ENCODE measurements at places on chromosomes 7 and 10.

DNA sequence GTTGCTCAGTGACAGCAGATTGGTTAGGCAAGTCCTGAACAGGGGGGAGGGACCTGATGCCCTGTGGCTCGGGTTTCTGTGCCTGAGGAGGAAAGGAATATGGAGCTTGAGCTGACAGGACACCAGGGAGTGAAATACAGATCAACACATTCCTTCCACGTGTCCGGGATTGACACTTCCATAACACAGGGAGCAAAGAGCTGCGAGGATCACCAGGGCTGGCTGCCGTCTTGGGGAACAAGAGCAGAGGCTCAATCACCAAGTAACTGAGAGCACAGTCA, 36.7 kb upstream of the EFCAB10 start:
- no peak for DNase-seq

DNA sequence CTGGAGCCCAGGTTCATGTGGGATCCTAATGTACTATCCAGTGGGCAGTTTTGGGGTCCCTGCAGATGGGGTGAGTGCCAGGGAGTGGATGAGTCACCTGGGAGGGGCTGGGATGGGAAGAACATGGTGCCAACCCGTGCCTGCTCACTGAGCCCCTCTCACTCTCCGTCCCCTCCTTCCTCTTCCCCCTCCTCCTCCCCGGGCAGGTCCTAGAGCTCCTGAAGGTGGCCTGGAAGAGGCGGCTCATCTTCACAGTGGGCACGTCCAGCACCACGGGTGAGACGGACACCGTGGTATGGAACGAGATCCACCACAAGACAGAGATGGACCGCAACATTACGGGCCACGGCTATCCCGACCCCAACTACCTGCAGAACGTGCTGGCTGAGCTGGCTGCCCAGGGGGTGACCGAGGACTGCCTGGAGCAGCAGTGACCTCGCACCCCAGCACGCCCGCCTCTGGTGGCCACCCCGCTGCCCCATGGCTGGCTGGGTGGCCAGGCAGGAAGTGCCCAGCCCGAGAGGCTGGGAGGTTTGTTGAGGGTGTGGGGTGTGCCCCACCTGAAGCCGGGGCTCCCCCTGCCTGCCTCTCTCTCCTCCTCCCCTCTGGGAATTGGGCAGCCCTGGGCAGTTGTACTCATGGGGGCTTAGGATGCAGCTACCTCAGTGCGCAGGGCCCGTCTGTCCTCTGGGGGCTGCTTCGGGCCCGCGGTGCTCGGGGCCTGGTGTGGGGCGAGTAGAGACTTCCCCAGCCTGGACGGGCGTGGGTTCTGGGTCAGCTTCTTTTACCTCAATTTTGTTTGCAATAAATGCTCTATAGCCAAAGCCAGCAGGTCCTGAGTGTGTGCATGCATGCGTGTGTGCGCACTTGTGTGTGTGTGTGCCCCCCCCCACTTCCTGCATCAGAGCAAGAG, 4.9 kb upstream of the UPK3B start:
- no peak for DNase-seq

DNA sequence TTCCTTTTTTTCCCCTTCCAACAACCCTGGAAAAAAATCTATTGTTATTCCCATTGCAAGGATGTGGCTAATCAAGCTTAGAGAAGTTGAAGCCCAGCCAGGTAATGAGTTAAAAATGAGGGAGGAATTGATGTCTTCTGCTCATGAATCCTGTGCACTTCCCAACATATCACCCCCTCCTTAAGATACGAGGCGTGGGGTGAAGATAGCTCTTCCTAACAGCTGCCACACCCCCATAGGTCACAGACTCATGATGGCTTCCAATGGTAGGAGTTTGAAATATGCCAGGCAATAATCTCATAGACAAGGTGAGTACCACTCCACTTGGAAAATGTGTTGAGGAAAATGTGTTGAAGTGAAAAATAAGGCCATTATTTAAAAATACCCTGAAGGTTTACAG, 71.3 kb upstream of the HECW1 start:
- DNase-seq: no peak

DNA sequence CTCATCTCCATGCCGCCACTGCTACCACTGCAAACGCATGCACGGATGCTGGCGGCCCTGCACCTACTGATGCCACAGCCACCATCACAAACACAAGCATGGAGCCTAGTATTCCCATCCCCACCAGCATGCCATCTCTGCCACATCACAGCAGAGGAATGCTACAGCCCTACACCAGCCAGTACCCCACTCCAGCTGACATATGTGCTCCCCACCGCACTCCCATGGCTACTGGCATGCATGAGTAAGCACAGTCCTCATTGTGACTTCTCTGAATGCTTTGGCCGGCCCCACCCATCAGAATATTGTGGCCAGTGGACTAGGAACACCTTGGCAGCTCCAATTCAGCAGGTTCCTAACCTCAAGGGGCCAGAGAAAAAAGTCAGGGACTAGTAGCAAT, 705.5 kb downstream of the POM121L12 start:
- DNase-seq: no peak

DNA sequence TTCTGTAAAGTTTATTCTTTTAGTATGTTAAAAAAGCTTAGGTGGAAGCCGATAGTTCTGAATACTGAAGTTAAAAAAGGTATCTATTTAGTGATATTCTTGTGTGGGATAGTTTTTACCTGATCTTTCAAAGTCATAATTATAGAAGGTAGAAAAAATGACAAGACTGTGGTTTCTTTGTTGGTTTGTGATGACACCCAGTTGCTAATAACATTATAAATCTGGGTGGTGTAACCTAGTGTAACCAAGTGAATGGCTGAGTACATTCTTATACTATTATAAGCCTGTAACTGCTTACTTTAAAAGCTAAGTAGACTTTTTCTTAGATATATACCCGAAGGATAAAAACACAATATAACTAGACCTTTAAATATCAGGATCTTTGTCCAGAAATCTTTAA, 2.3 kb downstream of the CDK13 start:
- no peak for DNase-seq

DNA sequence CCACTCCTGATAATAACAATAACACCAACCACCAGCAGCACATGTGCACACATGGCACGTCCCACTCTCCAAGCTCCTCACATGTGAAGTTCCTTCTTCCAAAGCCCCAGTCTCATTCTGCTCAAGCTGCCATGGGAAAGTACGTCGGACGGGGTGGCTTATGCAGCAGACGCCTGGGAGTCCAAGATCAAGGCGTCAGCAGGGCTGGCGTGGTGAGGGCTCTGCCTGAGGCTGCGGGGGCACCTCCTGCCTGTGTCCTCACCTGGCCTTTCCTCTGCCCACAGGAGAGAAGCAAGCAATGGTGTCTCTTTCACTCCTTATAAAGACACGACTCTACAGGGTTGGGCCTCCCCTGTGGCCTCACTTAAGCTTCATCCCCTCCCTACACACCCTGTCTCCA, 68.8 kb upstream of the INSIG1 start:
- DNase-seq: no peak

DNA sequence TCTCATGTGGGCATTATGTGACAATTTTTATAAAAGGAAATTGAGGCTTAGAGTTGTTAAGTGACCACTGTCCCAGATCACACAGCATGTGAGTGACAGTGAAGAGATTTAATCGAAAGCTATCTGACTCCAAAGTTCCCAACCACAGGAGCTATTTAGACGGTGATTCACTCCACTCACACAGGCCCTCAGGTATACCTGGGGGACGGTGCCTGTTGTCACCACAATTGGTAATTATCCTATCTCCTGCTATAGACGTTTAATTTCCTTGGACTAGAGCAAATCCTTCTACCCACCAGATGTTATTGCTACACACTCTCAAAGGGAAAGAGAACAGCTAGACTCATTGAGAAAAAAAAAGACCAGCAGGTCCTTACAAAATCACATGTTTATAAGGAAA, 145.5 kb downstream of the KLF6 start:
- no peak for DNase-seq

- no peak for DNase-seq
Measured at GRCh38 chr10:6781133-6781770, 201.2 kb upstream of the PRKCQ start.
